T-helper 22 cell (primary cell): ENCODE measurements at places on chromosomes 1 and 21.

DNA sequence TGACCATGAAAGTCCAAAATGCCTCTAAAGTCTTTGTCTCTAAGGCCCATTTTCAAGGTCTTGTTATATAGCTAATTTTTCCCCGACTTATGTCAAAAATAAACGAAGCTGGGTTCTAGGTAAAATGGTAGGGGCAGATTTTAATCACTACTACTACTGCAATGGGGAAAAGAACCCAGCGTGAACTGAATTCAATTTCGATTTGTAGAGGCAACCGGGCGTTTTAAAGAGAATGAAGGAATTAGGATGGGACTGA, 536 bp upstream of the EXO1 start:
- DNase-seq: no peak

GRCh38 chr1:20731057-20731991, 1.2 kb downstream of the SH2D5 start:
- no peak for DNase-seq

DNA sequence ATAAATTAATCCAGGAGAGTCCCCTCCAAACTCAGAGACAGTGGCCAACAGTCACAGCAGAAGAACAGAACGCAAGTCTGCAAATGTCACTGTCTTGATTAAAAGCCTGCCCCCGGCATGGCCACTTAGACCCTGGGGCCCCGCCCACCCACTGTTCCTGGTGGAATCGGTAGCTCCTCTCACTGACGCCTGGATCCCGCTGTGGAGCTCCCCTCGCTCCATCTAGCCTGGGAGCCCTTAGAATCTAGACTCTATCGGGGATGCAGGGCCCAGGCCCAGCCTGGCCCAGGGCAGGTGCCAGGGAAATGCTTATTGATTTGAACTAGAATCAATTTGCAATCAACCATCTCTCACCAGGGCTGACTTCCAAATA, 21.4 kb upstream of the PLEKHG5 start:
- DNase-seq: no peak

DNA sequence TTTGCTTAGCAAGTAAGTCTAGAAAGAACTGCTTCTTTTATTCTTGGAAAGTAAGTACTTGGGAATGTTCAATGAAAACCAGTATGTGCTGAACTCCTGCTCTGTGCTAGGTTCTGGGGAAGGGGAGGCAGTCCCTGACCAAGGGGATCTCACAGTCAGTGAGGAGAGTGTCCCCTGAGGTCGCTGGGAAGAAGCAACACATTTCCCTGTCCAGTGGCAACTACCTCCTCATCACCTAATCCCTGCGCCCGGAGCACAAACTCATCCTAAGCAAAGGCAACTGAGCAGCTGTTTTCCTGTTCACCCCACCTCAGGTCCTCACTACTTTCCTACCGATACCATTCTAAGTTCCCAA, 61.7 kb upstream of the ANGPTL1 start:
- DNase-seq: no peak

- peak; percentile 26 for DNase-seq
Observed at GRCh38 chr21:44013380-44014088, 1.4 kb downstream of the TRAPPC10 start.

GRCh38 chr1:114310695-114311271, 157.1 kb upstream of the SYT6 start:
- no peak for DNase-seq

DNA sequence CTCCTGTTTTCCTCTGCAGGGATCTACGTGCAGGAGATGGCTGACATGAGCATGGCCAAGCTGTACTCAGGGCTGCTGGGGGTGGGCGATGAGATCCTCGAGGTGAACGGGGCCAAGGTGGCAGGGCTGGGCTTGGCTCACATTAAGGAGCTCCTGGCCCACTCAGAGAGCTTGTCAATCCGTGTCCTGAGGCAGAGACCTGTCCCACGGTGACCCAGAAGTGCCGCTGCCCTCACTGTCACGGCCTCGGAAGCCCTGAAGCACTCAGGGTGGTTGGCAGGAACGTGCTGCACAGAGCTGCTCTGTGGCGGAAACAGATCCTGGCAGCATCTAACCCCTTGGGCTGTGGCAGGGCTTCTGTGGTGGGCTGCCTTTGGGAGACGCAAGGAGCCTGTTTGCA, 37.6 kb downstream of the KIAA1614 start:
- DNase-seq: no peak

- no peak for DNase-seq
Observed at GRCh38 chr1:25246600-25247023, 642 bp downstream of the RSRP1 start.

DNA sequence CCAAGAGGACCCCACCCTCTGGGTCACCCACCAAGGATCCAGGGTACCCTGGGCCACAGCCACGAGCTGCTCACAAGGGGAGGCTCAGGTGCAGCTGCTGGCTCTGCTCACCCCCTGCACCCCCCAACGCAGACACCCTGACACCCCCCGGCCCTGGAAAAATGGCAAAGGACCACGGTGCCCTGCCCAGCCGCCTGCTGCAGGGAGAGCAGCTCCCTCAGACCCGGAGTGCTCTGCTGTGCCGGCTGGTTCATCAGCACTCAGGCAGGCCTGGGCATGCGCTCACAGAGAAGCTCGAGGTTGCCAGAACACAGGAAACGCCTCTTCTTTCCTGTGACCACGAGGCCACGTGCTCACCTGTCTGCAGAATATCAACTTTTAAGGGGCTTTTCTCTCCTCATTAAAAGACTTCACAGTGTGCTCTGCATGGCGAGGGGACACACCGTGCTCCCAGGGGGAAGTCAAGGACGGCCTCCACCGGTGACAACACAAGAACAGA, 4.3 kb upstream of the C1QTNF12 start:
- DNase-seq: peak; percentile 66

GRCh38 chr1:157367870-157368269, 184.4 kb downstream of the FCRL5 start:
- DNase-seq: no peak

GRCh38 chr1:29249951-29250581, 13.7 kb downstream of the PTPRU start:
- DNase-seq: no peak

DNA sequence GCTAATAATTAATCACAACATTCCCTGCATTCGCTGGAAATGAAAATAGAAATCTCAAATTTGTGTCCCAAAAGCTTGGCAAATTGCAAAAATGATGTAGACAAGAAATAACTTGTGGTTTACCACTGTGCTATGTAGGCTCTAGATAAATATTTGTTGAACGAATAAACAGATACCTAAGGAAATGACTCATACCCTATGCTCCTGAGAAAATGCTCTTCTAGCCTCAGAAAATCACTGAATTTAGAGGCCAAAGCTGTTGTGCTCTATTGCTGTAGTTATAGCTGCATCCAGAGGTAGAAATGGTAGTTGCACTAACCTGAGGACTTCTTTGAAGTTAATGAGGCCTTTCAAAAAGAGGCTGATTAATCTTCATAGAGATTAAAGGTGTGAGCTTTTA, 142.0 kb upstream of the ZNHIT6 start:
- DNase-seq: no peak

DNA sequence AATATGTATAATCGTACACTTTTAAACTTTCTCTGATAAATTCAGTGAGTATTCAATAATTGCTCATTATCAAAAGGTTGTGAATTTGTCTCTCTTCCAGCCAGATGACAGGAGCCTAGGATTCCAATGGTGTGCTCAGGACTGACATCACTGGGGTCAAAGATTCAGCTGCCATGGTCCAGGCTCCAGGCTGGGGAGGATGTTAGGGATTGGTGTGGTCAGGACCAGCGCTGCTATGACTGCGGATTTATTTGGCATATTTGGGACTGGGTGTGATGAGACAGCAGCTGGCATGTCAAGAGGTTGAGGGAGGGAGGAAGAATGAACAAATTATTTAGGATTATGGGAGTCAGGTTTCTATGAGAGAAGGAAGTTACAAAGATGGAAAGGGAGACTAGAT, 48.2 kb upstream of the ABCA4 start:
- no peak for DNase-seq

- DNase-seq: no peak
Observed at GRCh38 chr1:167791281-167792187, 69.8 kb downstream of the MPZL1 start.

- DNase-seq: no peak
Observed at GRCh38 chr1:240426051-240426450, 185.9 kb downstream of the GREM2 start.

DNA sequence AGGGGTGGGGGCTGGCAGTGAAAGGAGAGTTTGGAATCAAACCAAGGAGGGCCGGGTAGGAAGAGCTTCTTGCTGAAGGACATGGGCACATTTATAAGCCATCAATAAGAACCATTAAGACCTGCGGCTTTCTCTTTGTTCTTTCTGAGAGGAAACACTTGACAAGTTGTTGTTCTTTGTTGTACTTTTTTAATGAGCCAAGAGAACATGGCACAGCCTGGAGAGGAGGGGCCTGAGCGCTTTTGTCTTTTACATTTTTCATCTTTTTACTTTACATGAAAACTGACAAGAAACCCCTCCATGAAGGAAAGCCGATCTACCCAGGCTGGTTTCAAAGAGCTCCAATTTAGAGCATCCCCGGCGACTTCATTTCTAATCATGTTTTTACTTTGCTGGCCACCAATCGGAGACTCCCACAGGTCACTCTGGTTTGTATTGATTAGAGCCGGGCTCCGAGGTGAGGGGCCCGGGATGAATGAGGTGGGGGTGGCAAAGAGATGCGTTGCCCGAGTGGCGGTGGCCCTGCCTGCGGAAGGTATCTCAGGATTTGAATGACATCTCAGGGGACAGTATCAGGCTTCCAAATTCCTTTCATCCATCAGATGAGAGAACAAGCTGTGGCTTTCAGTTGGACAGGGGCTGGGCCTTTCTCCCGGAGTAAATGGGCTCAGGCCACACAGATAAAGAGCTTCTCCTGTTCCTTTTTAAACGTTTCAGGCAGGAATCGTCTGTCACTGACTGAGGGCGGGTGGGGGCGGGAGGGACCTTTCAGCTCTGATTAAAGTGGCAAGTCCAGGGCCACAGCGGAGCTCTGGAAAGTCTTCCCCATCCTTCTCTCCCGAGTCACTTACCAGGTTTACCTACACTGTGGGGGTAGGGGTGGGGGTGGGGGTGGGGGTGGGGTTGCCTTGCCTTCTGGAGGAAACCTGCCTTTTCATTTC, 138.8 kb upstream of the ARHGEF16 start:
- no peak for DNase-seq

DNA sequence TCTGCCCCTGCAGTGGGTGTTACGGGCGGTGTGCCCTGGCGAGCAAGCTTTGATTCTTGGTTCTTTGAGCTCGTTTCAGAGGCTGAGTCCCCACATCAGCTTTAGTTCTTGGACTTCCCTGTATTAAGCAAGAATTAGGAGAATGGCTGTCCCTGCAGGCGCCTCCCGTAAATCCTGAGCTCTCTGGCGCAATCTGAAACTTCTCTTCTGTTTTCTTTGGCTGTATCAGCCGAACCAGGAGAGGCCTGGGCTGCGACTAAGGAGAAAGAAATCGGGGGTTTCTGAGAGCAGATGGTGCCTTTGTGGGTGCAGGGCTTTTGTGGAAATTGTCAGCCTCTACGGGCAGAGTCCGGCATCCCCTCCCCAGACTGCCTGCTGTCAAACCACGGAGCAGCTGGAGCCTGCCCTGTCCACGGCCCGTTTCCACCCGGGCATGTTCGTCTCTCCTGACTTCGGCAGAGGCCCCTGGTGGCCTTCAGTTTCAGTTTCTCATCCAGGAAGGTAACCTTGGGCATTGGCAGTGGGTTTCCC, 17.9 kb downstream of the CSTB start:
- DNase-seq: no peak

- DNase-seq: peak; percentile 22
Observed at GRCh38 chr1:206608108-206608698, 4.1 kb downstream of the EIF2D start.

DNA sequence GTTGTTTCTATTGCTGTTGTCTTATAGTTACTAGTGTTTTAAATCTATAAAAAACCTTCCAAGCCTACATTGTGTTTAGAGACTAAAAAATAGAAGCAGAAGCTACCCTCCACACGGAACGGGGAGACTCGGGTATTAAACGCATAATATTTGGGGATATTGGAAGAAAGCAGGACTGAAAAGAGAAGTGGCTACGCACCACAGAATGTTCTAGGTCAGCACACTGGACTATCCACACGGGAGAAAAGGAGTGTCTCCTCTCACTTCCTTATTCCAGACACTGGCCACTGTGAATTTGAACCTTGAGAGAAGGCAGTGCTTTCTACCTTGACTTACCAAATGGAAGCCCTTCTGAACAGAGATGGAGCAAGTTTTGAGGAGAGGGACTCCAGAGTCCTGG, 1.0 kb upstream of the OR10J4 start:
- DNase-seq: no peak

- no peak for DNase-seq
Observed at GRCh38 chr1:186790101-186790500, 38.6 kb upstream of the PLA2G4A start.

DNA sequence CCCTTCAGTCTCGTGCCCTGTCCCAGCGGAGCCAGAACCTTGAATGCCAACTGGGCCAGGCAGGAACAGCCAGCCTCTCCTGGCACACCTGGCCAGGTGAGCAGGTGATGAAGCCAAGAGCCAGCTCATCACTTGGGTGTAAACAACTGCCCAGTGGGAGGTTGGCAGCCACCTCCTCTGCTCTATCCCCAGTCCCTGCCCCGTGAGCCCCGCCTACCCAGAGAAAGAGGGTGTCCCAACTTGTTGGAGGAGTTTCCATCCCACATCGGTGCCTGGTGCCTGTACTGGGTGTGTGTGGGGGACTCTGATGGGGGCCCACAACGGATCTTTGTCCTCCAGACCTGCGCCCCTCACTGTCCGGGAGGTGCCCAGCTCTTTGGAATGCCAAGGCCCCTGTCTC, 17.8 kb upstream of the FAM131C start:
- DNase-seq: no peak

DNA sequence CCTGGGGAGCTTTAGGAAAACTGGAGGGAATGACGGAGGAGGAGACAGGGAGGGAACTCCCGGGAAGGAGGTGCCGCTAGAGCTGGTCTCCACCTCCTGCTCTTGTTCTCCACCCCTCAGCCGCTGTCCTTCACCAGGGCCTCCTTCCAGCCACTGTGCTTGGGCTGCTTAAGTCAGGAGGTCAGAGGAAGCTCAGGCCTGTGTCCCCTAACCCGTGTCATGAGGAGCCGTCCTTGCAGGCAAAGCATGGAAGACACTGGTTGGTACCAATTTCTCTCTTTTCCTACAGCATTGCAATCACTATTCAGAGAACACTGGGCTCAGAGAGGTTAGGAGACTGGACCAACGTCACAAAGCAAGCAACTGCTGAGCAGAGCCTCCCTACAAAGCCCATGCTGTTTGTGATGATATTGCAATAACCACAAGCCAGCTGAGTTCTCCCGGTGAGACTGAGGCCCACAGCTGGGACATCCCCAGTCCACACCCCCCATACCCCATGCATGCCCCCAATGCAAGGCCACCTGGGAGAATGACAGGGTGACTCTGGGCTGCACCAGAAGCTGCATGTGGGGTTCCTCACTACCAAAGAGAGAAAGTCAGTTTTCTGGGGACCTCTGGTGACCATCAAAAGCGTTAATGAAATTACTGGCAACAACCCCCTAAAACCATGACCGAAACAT, 427.5 kb downstream of the NPHP4 start:
- DNase-seq: no peak
